ENCODE measurements at places on chromosomes 3 and 15. TPM values are rescaled to one million over a fixed set of nuclear protein-coding genes. Genes with fewer than 3 reads are reported as not detected.

ACTR8 gene
- 41.0 TPM for total RNA-seq

GCSAM gene
- total RNA-seq, result not detected

CLDN18 gene
- total RNA-seq, result not detected

DNA sequence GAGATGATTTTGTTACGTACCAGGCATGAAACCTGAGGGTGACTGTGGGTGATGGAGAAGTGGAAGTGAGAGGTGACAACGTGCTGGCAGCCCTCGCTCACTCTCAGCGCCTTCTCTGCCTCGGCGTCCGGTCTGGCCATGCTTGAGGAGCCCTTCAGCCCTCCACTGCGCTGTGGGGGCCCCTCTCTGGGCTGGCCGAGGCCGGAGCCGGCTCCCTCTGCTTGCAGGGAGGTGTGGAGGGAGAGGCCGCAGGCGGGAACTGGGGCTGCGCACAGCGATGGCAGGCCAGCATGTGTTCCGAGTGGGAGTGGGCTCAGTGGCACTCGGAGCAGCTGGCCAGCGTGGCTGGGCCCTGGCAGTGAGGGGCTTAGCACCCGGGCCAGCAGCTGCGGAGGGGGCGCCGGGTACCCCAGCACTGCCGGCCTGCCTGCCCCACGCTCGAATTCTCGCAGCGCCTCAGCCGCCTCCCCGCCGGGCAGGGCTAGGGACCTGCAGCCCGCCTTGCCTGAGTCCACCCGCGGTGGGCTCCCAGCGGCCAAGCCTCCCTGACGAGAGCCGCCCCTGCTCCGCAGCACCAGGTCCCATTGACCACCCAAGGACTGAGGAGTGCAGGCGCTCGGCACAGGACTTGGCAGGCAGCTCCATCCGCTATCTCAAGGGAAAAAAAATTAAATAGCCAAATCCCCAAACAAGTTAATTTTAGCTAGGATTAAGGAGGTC lies 29.7 kb upstream of the MYRIP start:
- DNase-seq, result no peak
- no peaks in the 10 kb centered on the region for H3K27me3 ChIP-seq
- no peaks in the 10 kb centered on the region for H3K36me3 ChIP-seq
- H3K4me3 ChIP-seq, result no peak overlapping the region
- H3K27ac ChIP-seq, result no peak overlapping the region
- no peaks in the 10 kb centered on the region for H3K4me1 ChIP-seq

DNA sequence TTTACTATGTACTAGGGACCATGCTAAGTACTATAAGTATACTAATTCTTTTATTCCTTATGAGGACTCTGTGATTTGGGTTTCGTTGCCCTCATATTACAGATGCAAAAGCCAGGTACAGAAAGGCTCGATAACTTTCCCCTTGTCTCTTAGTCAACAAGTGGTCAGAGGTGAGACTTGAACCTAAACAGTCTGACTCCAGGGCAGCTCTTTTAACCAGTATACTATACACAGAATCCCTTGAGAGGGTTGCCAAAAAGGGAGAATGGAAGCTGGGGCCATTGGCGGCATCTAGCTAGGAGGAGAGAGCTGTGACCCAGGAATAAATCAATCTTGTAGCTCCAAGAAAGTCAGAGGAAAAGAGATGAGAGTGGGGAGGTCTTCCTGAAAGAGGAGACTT lies 92.4 kb downstream of the TOP2B start:
- no peaks in the 10 kb centered on the region for H3K4me1 ChIP-seq
- H3K4me3 ChIP-seq, result no peak overlapping the region
- no peaks in the 10 kb centered on the region for H3K36me3 ChIP-seq
- H3K27ac ChIP-seq, result no peak overlapping the region

- H3K27ac ChIP-seq, result no peak overlapping the region
- no peaks in the 10 kb centered on the region for H3K36me3 ChIP-seq
- peak; percentile 18 for DNase-seq
Measured at GRCh38 chr3:23314981-23315762, 112.0 kb downstream of the UBE2E2 start.

DNA sequence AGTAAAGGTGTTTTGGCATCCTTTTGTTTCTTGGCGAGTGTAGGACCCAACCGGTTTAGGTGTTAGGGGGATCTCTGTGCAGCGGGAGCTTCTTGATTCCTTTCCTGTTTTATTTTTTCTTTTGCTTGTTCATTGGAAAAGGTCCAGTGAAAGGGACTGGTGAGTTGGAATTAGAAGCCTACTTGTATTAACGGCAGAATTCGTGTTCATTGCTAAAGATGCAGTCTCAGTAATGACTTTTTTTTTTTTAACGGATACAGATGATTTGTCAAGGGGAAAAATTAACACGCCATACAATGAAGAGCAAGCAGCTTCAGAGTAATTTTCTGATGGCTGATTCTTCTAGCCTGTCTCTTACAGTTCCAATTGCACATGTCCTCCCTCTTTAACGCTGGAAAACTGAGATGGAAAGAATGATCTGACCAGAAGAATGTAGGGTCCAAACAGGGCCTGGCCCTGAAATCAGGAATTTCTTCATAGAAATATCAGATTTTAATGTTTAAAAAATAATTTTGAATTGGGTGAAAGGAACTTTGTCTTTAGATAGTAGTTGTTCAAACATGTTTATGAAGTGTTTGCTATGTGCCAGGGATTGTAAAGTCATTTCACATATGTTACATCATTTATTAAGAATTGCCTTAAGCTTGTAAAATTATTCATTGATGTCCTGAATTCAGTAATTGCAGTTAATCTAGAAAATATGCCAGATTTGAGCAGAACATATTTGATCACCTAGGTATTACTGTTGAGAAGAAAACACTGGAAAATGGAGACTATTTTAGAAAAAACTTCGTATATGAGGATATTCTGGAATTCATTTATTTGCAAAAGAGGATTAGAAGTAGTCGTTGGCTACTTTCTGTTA lies 1.4 kb downstream of the MAPK6 start:
- H3K4me3 ChIP-seq, result peak overlapping the region; percentile 100
- H3K4me1 ChIP-seq, result peaks cover 21% of the 10 kb centered on the region
- peak overlapping the region; percentile 100 for H3K27ac ChIP-seq
- H3K27me3 ChIP-seq, result no peaks in the 10 kb centered on the region
- peak; percentile 68 for DNase-seq

DNA sequence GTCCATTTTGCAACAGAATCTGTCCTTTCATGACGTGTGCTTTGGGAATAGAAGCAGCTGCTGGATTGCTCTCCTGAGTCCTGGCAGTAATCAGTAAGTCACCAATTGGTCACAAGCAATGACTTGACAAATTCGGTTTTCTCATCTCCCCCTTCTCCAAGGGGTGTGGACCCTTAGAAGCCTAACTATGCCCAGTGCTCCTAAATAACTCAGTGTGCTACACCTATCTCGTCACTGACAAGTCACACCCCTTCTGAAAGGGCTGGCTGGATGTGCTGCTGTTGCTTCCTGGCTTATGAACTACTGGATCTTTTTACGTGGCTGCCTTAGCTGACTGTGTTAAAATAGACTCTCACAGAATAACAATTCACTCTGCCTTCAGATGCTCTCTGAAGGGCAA lies 1351.5 kb downstream of the ZPLD1 start:
- no peak overlapping the region for H3K27ac ChIP-seq
- no peak overlapping the region for H3K4me3 ChIP-seq
- H3K27me3 ChIP-seq, result no peaks in the 10 kb centered on the region
- H3K36me3 ChIP-seq, result no peaks in the 10 kb centered on the region
- DNase-seq, result no peak
